ENCODE measurements at places on chromosomes 2 and 18. TPM values are rescaled to one million over a fixed set of nuclear protein-coding genes. Genes with fewer than 3 reads are reported as not detected.

DNA sequence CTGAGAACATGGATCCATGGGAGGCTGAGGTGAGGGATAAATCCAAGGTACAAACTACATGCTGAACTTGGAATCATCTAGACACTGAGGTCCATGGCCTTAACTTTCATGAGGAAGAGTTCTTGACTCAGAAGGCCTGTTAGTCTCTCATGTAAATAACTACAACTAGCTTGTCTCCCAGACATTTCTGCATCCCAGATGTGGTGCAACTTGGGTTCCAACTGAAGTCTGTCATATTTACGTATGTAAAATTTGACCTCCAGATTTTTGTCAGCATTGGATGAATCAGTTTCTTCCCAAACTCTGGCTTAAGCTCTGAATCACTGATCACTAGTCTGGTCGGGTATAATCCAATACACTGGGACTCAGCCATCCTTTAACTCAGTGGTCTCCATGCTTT is 306.9 kb downstream of the PDE11A start:
- no peak for DNase-seq

DNA sequence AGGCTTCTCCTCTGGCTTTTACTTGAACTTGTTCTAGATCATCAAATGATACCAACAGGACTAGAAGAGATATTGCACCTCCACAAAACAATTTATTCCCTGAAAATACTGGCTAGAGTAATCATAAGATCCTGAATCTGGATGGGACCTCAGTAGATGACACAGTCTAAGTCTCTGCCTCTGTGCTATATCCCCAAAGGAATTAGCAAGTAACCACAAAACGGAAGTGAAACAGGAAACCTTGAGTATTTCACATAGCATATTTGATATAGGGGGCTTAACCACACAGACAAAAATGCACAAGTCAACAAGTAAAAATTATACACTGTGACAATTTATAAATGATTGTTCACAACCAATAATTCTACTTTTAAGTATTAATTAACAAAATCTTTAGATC is 456.9 kb upstream of the TNP1 start:
- DNase-seq = no peak

Gene MYCN
- 1.2 TPM for total RNA-seq

DNA sequence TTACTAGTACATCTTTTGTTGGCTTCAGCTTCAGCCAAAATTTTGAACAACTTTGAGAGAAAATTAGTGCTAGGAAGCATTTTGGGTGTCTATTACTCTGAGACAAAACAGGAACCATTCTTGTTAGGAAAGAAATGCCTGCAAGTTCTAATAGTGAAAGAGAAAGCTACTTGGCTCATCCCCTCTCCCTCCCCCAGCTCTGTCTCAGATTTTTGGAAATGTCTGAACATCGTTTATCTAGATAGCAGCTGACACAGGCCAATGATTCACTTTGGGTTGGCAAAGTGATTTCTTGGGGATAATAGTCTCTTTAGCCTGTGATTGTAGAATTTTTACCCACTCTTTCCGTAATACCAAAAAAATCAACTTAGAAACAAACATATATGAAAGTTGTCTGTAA is 42.3 kb upstream of the PTPRM start:
- DNase-seq = no peak

- no peak for DNase-seq
These were observed 145.3 kb downstream of the SP3 start for GRCh38 chr2:173819852-173820251.

GRCh38 chr2:141728886-141729285 is 401.9 kb downstream of the LRP1B start:
- DNase-seq = no peak

Gene INHA
- 3.4 TPM for total RNA-seq

- DNase-seq = no peak
These were observed 135.7 kb downstream of the ARHGAP28 start for GRCh38 chr18:6865251-6865650.

DNA sequence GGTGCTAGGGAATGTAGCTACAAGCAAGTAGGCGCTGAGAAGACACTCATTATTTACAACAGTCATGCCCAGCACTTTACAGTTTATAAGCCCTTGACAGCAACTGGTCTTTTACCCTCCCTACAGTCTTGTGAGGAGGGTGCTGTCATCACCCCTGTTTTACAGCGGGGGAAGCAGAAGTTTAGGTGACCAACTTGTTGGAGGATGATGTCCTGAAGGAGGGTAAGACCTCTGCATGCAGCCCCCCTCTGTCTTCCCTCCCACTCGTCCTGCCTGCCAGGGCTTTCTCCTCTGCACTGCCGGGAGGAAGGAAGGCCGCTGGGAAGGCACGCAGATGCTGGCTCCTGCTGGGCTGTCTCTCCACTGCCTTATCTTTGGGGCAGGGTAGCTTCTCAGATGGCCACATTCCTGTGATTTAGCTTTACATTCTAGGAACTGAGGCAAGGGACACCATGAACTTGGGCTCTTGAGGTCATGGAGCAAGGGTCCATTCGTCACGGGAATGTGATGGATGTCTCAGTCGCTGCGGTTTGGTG is 972 bp downstream of the IL1R1 start:
- DNase-seq = peak; percentile 38

- DNase-seq = no peak
These were observed 367.8 kb downstream of the GPD2 start for GRCh38 chr2:156803967-156804366.

Gene NT5C1B
- not detected for total RNA-seq

Gene PLGLB1
- 2.0 TPM for total RNA-seq

GRCh38 chr2:148987286-148987685 is 51.2 kb upstream of the LYPD6B start:
- DNase-seq = no peak

- no peak for DNase-seq
These were observed 248.8 kb downstream of the RDH14 start for GRCh38 chr2:18311420-18312195.

Gene SKOR2
- total RNA-seq = not detected

- no peak for DNase-seq
These were observed 135.8 kb downstream of the LDLRAD4 start for GRCh38 chr18:13354402-13354801.

- DNase-seq = no peak
These were observed 23.2 kb upstream of the KDM3A start for GRCh38 chr2:86417961-86418360.

Gene CFAP65
- total RNA-seq = not detected

- no peak for DNase-seq
These were observed 27.9 kb downstream of the PXDN start for GRCh38 chr2:1716441-1716840.

GRCh38 chr2:200765139-200765951 is 46.4 kb upstream of the BZW1 start:
- DNase-seq = no peak

Gene SLC19A3
- 1.7 TPM for total RNA-seq

DNA sequence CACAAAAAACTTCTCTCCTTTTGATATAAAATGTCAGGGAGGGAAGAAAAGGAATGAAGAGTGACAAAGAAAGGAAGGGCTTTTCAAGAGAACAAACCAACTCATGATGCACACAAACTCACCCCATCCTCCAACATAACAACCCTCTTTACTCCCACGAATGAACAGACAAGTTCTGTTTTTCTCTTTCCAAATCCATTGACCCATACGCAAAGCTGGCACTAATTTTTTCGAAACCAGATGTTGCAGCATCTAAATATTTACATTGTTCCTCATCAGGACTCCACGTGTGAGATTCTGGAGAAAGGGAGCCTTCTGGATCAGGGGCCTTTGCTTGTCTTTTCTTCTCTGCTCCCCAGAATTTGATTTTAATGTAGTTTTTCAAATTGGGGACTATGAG is 143.3 kb upstream of the BCL2L11 start:
- no peak for DNase-seq

Gene ZNF396
- total RNA-seq = 1.1 TPM

Gene ACTR1B
- 78.1 TPM for total RNA-seq

Gene SPP2
- not detected for total RNA-seq

Gene SP3
- total RNA-seq = 38.3 TPM

- DNase-seq = no peak
These were observed 6.5 kb downstream of the SULT6B1 start for GRCh38 chr2:37181726-37182684.

Gene SERPINB4
- not detected for total RNA-seq

DNA sequence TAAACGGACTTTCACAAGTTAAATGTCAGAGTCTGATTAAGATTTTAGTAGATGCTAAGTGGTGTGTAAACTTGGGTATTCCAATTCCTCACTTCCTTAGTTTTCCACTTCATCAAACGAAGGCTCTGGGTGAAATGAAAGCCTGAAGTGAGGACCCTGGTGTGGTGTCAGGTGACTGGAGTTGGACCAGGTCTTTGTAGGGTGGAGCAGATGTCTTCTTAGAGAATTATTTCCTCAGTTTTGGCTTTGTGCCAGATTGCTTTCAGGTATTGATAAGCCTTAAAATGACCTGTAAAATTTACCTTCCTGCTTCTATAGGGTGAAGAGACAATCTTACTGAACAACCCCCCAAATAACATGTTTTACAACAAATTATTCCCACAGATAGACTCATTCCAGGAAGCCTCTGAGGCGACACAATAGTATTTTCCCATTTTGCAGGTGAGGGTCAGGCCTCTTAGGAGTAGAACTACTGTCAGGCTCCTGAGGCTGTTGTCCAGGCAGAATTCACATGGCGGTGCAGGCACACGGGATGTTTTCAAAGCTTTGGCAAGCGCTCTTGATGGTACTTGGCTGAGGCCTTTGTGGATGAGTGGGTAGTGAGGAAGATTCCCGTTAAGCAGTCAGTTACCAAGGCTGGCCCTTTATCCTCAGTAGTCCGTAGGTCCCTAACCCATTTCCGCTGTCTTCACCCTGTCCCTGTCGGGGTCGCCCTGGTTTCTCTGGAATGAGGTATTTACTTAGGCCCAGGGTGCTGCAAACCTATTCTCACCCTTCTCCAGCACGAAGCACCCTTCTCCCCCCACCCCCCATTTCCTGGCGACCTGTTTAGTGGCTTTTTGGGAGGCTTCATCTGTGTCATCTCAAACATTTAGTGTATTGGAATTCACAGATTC is 6.6 kb downstream of the RPS7 start:
- DNase-seq = no peak

- no peak for DNase-seq
These were observed 45.2 kb upstream of the NFU1 start for GRCh38 chr2:69482471-69482870.

- no peak for DNase-seq
These were observed 184.2 kb upstream of the ZEB2 start for GRCh38 chr2:144703852-144704708.

- no peak for DNase-seq
These were observed 53.1 kb downstream of the SLC39A10 start for GRCh38 chr2:195709901-195710806.

Gene GPR45
- total RNA-seq = not detected

DNA sequence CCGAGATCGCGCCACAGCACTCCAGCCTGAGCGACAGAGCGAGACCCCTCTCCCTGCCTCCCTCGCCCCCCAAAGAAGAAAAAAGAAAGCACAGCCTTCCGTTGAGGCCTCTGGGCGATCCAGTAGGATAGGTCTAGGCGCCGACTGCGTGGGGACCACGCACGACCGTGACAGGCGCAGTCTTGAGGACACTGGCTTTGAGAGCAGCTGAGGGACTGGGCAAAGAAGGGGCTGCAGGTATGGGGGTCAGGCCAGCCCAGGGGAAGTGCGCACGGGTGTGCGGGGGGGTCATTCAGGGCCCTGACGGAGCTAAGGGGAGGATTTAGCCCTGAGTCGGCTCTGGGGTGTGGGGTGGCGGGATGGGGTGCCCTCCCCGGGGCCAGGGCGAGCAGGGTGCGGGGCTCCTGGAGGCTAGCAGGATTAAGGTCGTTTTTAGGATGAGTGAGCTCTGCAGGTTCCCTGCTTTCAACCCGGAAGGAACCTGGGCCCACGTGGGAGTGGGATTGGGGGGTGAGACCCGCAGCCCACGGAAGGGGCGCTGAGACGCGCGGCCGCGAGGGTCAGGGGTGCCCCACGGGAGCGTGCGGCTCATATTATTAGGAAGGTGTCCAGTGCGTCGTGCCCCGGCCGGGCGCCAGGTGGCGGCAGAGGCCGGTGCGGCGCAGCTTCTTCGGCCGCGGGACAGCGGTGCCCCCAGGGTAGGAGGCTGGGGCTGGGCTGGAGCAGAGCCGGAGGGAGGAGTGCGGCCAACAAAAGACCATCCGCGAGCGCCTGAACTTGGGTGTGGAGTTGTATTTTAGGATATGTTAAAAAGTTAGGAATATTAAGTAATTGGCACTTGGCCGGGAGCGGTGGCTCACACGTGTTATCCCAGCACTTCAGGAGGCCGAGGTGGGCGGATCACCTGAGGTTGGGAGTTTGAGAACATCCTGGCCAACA is 20.5 kb upstream of the ZNF236 start:
- DNase-seq = peak; percentile 24

- DNase-seq = no peak
These were observed 37.5 kb upstream of the SLC38A11 start for GRCh38 chr2:164992818-164993217.

DNA sequence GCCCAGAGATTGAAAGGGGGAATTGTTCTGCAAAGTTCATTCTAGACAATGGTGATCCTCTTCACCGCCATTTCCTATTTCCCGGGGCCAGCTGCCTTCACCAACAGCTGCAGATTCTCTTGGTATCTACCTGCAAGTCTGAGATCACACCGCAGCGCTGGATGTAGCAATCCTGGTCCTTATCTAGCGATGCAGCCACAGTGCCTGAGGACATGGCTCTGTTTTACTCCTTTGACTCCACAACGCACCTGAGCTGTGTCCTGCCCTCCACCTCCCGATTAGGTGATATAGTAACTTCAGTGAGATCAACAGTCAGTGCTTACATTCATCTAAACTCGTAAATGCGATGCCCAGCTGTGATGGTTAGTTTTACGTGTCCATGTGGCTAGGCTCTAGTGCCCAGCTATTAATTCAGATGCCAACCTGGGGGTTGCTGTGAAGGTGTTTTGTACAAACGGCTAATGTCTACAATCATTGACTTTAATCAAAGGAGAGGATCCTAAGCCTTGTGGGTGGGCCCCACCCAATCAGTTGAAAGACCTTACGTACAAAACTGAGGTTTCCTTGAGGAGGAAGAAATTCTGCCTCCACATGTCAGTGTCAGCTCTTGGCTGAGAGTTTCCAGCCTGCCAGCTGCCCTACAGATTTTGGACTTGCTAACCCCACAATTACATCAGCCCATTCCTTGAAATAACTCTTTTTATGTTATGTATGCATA is 189.8 kb downstream of the SH3BP4 start:
- no peak for DNase-seq

Measured in heart right ventricle (tissue), 16 donors.